Esophagus squamous epithelium (tissue), 5 donors: ENCODE measurements at places on chromosomes 12 and 14.

DNA sequence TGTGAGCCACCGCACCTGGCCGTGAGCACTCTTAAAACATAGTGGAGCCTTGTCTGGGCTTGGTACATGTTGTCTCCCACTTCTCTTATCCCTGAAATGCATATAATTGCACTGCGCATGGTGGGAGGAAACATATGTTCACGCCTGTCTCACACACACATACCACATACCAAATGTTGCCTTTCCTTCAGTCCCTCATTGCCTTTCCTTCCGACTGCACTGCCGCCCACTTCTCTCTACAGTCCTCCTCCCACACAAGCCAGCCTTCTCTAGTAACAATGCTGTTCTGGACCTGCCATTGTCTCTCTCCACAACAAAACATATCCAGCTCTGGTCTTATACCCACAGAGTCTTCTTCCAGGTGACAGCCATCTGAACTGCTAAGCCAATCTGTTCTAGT is 88.3 kb upstream of the PTHLH start:
- DNase-seq: no peak

DNA sequence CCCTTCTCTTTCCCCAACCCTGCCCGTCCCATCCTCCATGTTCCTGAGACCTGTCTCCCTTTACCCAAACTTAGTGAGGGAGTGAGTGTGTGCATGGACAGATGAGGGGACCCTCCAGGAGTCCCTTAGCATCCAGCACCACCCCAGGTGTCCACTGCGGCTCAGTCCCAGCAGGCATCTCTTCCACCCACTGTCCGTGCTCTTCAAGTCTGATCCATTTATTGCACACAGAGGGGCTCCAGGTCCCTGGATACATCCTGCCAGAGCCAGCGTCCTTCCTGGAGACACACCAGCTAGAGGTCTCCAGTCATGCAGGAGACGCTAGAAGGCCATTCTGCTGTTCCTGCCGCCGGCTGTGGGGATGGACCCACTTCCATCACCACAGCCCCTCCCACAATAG is 239.2 kb downstream of the ADGRD1 start:
- no peak for DNase-seq

DNA sequence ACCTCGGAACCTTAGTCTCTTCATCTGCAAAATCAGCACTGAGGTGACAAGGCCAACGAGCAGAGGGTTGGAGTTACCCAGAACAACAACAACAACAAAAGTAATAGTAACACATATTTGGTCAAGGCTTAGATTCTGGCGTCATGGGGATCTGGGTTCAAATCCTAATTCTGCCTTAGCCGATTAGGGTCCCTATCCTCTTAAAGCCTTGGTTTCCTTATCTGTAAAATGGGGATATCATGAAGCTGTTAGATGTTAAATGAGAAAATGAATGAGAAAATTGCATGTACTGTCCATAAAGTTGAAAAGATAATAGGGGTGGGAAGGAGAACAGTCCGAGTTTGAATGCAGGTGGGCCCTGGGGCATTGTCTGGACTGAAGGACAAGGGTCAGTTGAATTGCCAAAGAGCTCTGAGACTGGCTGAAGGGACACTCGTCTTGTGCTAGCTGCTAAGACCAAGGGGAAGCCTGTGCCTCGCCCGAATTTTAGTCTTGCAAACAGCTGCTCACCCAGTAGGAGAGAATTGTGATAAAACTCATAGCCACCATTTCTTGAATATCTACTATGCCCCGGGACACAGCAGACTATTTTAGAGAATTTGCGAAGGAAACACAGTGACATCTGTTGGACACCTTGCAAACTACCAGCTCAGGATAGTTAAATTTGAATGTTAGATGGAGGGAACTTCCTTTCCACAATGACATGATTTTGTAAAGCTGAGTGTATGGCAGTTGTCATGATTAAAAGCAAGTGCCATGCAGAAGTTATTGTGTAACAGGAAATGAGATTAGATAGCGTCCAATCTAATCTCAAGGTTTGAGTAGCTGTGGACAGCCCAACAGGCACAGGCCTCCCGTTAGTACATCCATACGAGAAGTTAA is 6.8 kb upstream of the HNF1A start:
- no peak for DNase-seq

DNA sequence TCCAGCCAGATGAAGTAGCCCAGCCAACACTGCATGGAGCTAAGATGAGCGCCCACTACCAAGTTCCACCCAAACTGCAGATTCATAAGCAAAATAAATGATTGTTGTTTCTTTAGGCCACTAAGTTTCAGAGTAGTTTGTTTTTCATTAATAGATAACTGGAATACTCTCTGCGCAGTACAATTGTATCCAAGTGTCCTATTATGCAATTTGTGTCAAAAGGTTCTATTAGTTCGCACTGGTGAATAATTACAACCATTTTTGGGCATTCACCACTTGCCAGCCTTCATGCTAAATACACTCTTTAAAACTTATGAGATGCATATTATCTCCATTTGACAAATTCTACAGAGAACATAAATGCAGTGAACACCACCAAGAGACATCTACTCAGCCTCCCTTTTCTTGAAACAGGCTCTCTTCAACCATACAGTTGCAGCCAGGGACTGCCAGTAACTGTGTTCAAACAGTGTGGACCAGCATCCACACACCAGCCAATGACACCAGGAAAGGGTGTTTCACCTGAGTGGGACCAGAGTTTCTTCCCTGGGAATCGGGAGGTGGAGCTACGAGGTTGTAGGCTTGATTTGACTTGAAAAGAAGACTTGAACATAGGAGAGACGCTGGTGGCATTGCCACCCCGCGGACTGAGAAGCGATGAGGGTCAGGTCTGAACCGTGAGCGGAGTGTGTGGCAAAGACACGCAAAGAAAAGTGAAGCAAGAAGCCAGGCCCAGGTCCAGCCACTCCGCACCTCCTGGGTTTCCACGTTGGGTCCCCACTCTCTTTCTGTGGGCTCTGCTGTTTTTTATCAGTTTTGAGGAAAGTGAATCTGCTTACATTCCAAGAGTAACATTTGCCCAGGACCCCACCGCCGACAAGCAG is 53.0 kb upstream of the FZD10 start:
- no peak for DNase-seq

DNA sequence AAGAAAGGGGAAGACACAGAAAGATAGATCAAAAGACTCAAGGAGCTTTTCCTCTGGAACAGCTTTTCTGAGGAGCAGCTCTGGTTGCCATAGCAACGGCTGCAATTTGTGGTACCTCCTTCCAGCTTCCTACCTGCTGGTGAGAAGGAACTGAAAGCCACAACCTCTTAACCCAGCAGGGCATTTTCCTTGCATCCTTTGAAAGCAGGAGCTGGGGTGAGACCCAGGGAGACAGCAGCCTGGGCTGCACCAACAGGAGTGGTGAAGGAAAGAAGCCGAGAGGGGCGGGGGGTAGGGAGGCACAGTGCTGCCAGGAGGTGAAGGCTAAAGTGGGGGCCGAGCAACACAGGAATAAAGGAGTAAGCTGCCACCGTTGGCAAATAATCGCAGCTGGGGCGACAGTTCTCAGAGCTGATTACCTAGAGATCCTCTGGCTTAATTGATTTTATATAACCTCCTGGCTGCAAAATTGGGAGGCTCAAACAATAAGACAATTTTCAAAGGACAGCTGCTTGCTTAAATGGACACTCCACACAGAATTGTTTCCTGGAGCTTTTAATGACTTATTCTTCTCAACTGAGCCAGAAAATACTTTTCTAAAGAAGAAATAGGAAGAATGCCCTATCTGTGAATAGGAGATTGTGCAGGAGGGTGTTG is 129.4 kb downstream of the RPAP3 start:
- DNase-seq: no peak

- DNase-seq: no peak
Observed at GRCh38 chr14:100018482-100018881, 46.7 kb upstream of the EVL start.

DNA sequence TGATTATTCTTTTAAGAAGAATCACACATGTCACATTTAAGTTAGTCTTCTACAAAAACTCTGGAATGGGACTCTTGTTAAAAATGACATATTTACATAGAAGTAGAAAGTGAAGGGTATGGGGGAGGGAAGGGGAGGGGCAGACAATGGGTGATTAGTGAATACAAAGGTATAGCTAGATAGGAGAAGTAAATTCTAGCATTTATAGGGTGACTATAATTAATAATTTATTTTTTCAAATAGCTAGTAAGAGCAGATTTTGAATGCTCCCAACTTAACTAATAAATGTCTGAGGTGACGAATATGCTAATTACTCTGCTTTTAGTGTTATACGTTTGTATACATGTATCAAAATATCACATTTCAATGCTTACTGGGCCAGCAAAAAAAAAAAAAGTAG is 59.4 kb downstream of the BLTP3B start:
- DNase-seq: no peak

DNA sequence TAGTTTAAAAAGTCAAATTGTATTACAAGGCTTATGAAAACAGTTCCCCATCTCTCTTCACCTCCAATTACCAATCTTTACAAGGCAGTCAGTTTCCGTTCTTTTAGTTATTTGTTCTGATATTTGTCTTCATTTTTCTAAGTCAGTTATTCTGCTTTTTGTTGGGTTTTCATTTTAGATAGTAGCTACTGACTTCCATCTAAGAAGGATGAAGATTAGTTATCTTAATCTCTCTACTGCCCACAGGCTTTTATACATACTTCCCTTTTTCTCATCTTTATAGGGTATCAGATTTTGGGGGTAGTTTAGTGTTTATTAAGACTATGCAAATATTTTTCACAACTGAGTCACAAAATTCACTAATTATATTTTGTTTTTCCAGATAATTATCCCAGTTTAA is 38.4 kb downstream of the FRS2 start:
- DNase-seq: no peak

DNA sequence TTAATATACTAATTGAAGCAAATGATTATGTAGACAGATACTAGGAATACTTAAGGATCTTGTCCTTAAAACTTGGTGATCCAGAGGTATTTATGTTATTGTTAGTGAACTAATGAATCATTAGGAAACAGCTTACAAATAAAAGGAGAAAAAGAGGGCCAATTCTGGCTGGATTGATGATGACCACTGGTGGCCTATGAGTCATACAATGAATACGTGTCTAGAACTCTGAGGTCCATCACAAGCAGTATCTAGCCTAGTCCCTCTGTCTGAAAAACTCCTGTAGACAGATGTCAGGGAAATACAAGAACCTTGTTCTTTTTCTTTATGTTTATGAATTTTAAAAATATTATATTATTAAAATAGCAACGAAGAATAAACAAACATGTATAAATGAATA is 51.7 kb upstream of the RTL1 start:
- DNase-seq: no peak

GRCh38 chr14:85508863-85509262 is 21.1 kb upstream of the FLRT2 start:
- no peak for DNase-seq

DNA sequence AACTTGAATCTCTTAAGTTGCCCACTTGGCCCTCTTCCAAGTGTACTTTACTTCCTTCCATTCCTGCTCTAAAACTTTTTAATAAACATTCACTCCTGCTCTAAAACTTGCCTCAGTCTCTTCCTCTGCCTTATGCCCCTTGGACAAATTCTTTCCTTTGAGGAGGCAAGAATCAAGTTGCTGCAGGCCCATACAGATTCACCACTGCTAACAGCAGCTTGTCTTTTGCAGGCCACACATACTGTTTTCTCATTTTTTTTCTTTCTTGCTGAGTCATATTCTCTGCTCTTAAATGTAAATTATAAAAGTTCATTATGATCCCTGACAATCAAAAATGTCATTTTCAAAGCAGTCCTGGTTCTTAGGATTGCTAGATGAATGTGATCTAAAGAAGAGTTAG is 1820.8 kb upstream of the FLRT2 start:
- no peak for DNase-seq

DNA sequence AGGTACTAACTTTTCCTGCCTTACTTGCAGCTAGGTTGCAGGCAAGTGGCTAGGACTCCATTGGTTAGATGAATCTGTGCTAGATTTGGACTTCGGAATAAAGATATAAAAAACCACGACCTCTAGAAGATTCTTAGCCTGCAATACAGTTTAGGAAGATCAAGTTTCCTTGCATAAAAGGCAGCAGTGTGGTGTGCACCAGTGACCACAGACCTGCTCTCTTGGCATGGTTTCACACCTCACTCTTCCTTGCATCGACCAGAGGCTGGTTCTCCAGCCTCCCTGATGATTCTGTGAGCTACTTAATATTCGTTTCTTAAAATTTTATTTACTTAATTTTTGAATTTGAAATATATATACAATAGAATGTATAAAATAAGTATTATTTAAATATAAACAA is 9.8 kb downstream of the KLHDC1 start:
- no peak for DNase-seq

- no peak for DNase-seq
Observed at GRCh38 chr14:29217813-29218450, 451.3 kb downstream of the FOXG1 start.

- no peak for DNase-seq
Observed at GRCh38 chr14:91140672-91141071, 26.8 kb downstream of the DGLUCY start.
